ENCODE measurements at places on chromosomes 4 and X.

GRCh38 chr4:176038789-176039188 lies 26.9 kb upstream of the WDR17 start:
- DNase-seq = no peak

GRCh38 chr4:69823481-69824186 lies 36.3 kb downstream of the SULT1E1 start:
- peak; percentile 42 for DNase-seq

GRCh38 chr4:5887361-5888221 lies 5.3 kb downstream of the CRMP1 start:
- no peak for DNase-seq

DNA sequence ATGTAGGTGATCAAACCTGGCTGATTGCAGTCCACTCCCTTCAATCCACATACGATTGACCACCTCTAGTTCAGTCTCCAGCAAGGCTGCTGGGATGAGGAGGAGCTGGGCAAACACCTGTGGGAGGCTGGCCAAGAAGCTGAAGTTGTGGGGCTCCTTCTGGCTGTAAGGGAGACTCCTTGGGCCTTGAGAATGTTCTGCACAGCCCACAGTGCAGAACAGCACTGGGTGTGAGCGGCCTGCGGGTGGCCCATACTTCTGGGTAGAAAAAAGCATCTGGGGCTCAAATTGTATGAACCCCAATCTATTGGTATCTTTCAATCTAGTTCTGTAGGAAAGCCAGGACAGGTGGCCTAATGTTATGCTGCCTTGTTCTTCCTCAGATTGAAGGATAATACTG lies 1608.8 kb upstream of the PCDH10 start:
- no peak for DNase-seq

DNA sequence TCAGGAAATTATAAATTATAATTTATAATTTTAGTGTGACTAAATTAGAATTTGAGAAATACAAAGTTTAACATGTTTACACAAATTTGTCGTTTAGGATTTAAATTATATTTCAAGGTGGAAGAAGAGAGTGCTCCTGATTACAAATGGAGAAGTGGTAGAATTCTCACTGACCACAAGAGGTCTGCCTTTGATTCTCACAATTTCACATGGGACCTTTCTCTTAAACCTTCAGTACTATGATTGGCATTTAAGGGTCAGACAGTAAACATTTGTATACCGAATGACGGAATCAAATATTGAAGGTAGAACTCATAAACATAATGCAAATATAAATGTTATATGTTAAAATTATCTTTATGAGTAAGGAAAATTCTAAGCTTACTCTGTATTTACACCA lies 171.7 kb downstream of the SLIT2 start:
- DNase-seq = no peak

- DNase-seq = no peak
Measured at GRCh38 chr4:8352368-8353157, 83.0 kb downstream of the HTRA3 start.

DNA sequence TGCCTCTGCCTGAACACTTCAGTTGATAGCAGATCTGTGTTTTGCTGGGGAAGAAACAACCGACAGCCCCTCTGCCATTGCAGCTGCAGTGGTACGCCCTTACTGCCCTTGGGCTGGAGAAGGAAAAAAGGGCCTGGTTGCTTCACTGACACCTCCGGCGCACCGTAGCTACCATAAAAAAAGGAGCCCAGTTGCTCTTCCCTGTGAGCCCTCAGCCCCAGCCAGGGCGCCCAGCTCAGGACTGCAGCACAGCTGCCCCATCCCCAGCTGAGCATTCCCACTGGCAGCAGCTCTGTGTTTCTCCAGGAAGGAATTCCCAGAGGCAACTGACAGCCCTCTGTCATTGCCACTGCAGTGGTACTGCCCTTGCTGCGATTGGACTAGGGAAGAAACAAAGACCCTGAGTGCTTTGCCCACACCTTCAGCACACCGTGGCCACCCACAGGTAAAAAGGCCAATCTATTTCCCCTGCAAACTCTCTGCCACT lies 142.7 kb downstream of the DKK2 start:
- DNase-seq = no peak

DNA sequence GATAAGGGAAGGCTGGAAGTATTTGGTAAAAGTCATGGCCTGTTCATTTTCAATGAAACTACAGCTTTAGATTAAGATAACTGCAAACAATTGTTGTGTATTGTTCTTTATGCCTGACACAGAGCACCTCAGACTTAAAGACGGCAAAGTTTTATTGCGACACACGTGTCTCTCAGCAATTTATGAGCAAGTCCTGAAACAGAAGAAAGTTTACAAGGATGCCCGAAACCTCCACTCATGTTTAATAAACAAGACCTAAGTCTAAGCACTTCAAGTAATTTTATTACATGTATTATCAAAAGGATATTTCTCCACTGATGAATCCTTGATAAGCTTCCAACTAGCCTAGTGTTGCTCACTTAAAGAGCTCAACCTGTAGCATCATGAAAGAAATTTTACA lies 51.0 kb downstream of the DHX15 start:
- DNase-seq = no peak

DNA sequence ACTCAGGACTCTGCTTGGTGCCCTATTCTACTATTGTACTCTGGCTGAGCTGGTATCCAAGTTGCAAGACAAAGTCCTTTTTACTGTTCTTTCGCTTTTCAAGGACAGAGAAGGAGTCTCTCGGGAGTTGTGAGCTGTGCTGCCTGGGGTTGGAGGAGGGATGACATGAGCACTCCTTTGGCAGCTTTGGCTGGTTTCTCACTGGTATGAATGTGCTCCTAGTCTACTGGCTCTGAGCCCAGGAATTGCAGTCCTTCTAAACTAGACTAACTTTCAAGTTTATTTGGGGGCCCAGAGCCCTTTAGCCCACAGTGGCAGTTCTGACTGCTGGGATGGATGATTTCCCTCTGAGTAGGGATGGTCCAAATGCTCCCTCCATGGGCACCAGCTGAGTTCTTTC lies 997.1 kb downstream of the RAB28 start:
- no peak for DNase-seq

GRCh38 chrX:74351760-74352159 lies 47.8 kb downstream of the ZCCHC13 start:
- no peak for DNase-seq

- DNase-seq = no peak
Measured at GRCh38 chr4:65653740-65654361, 16.4 kb downstream of the EPHA5 start.

DNA sequence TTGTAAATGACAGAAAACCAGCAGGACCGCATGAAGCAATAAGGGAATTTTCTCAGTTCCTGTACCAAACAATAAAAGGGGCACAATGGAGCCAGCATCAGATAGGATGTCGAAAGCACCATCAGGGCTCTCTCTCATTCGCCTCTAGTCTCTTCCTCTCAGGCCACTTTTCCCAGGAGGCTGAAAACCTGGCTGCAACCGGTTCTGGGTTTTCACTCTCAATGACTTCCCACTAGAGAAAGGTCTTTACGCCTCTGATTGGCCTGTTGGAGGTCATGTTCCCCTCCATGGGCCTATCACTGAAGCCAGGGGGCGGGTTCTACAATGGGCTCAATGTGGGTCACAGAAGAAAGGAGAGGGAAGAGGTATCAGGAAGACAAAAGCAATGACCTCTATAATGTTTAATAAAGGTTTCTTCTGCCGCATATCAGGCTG lies 29.3 kb downstream of the ZNF827 start:
- no peak for DNase-seq

DNA sequence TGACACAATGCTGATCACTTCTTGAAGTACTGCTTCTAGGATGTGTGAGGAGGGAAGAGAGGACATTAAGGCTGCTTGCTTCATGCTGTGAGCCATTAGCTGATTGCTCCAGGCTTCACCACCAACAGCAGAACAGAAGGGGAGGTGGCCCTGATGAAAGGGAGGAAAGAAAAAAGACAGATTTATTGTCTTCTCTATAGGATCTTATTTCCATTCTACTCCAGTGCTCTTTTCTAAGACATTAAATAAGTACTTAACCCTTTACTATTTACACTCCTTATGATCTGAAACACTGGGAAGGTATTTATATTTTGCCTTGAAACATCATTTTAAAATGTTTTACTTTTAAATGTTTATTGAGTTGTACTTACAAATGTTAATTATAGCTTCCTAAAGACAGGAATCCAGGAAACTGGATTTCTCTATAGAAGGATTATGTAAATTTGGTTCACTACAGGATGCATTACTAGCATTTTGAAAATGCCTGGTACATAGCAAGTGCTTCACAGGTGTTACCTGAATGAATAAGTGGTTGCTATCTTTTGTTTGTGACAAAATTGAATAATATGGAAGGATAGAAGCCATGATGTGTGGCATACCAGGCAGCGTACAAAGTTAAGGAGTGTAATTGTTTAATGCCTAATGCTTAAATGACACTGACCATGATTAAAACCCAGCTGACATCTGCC lies 680.9 kb upstream of the ATOH1 start:
- no peak for DNase-seq

- DNase-seq = no peak
Measured at GRCh38 chr4:176874721-176875445, 82.2 kb upstream of the VEGFC start.

GRCh38 chrX:76434103-76434741 lies 6.7 kb downstream of the MAGEE1 start:
- no peak for DNase-seq

GRCh38 chr4:93777081-93777460 lies 51.5 kb upstream of the ATOH1 start:
- DNase-seq = no peak

DNA sequence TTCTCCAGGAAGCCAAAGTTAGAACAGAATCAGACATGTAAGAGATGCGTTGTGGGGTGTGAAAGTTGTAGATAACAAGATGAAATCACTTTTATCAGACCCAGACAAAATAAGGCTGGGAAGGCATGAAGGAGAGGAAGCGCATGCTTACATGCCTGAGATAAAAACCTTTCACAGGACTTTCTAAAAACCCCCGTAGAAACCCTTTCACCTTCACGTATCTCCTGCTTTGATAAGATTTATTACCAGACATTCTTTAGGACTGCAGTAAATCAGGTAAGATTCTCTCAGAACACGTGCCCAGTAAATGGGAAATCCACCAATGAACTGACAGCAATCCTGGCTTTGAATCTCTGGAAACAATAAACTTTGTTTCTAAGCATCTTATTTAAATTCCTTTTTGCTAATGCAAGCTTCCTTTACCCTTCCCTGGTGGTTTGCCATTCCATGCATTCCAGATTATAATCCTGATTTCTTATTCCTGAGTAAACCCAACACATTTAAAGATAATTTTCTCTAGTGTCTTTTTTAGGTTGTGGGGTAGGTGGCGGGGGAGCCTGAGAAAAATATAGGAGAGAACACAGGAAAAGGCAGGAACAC lies 254.6 kb upstream of the LDB2 start:
- no peak for DNase-seq

DNA sequence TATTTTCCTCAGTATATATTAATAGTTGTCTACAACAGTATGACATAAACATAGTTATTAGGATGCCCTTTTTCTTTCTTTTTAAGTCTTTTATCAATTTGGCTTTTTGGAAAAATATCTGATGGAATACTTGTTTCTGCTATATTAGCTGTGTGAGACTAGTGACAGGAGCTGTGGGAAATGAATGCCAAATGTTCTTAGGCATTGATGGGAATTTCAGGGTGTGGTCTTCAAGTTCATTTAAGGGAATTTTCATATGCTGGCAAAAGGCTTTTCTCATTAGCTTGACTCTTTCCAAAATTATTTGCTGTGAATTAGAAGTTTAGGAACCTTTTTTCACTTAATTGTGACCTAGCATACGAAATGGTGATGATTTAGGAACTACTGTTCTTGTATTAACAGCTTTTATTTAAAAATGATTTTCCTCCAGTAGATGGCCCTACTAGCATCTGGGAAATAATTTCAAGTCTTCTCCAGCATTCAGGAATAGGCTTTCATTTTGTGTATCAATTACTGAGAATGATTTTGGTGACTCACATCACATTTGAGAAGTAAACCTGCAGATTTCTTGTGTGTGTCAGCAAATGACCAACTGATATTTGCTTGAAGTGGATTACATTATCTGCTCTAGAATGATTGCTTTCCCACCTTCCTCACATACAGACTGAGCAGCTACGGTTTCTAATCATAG lies 70.9 kb downstream of the HTT start:
- DNase-seq = no peak

DNA sequence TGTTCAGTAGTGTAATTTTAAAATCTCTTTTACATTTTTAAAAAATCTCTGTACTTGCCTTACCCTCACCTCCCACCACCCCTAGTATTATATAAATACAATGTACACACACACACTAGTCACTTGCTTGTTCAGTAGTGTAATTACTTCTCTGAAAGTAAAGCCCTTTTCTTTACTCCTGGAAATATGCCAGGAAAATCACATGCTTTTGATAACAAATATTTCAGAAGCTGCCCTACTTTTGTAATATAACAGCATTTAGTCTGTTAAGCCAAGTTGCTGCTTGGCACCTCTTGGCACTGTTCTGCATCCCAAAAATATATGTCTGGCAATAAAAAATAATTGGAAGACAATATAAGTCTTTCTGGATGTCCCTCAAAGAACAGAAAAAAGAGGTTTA lies 172.8 kb upstream of the APOOL start:
- DNase-seq = no peak

DNA sequence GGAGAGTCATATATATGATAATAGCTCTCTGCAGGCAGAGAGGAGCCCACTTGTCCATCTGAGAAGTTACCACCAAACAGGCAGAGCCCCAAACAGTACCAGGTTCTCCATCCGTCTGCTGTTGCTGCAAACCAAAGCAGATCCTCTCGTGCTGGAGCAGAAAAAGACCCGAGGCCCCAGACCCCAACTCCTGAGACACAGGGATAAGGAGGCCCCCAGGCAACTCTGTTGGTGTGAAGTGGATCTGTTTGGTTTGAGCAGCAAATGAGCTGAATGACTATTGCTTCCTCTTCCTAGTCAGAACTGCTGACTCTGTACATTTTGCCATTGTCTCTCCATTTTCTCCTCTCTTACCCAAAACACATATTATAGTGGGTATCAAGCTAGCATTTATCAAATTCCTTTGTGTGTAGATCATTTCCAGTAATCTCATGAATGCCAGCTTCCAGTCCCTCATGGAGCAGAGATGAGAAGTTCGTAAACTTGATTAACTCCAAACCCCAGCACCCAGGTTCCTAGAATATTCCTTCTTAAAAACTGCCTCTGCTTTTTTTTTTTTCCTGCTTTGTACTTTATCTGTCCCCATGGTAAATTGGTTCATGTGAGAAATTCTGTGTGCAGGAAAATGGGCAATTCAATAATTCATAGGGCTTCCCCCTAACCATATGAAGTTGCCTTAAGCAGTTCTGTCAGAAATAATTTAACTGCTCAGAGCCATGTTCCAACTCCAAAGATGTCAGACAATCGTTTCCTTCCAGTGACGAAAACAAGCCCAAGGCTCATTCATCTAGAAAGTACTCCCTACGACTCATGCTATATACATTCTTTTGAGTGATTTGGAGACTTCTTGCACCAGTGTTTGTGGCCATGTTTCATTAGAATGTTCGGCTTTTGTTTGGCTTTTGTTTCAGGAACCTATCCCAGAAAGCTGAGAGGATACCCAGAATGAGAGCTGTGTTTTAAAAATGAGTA lies 98.6 kb upstream of the ATXN3L start:
- DNase-seq = no peak

GRCh38 chr4:158410272-158410671 lies 111.4 kb upstream of the RXFP1 start:
- DNase-seq = no peak

- no peak for DNase-seq
Measured at GRCh38 chr4:2269206-2269531, 7.3 kb upstream of the MXD4 start.

GRCh38 chr4:185716577-185717376 lies 95.2 kb downstream of the SORBS2 start:
- DNase-seq = no peak
